GM10248 (cell line): ENCODE measurements at places on chromosomes 4 and X.
A peak's percentile ranks its signal among the peaks of the same experiment; 100 is the strongest.

DNA sequence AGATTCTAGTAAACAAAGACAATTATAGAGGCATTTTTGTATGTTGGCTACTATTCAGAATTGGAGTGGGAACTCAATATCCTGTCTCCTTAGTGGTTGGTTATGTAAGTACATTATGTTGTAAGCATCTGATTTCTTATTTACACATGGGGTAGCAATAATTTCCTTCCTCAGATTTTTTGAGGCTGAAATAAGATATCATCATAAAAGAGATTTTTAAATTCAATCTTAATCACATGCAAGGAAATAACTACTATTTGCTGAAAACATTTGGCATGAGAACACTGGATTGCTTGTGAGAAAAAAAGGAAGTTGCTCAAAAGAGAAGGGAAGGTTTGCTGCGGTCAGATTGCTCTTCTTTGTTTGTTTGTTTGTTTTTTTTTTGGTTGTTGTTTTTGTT, 437.7 kb upstream of the HS3ST1 start:
- DNase-seq, result no peak

DNA sequence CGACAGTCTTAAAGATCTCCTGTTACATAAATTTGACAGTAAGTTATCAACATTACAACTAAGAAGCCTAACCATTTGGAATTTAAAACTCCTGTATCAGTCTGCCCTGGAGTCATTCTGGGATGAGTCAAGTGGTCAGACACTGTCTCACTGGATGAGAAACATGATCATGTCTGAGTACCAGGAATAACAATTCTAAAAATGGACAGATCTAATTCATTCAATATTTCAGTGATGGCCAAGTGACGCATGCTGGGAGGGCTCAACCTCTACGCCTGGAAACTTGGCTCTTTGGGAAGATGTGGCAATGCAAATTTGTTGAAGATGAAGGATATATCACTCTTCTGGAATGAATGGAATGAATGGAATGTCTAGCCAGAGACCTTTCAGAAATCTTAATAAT, 1427.2 kb downstream of the STIM2 start:
- DNase-seq, result no peak

- no peak for DNase-seq
These were observed 10.1 kb downstream of the SH3D19 start for GRCh38 chr4:151315212-151315886.

GRCh38 chr4:105236202-105236915, 89.7 kb downstream of the TET2 start:
- DNase-seq, result peak; percentile 11

DNA sequence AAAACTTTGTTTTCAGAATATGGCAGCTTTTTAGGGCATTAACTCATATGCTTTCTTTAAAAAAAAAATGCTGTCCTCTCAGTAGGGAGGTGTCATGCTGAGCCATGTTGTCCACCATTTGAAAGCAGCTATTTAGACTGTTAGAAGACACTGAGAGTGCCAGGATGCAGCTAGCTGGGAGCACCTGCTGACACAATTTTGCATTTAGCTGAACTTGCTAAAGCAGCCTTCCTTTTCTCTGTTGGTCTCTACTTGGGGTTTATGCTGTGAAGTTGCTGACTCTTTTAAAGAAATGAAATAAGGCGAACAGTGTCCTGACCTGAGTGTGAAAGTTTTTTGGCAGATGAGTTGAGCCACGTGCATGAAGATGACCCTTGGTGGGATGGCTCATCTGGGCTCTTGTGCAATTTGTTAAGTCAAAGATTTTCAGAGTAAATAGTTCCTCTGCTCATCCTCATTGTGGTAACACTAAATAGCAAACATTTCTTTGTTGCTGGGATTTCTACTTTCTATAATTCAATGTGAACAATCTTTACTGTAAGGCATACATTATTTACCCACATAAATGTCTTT, 64.5 kb downstream of the CDS1 start:
- DNase-seq, result no peak

GRCh38 chr4:7876201-7876875, 63.3 kb downstream of the AFAP1 start:
- DNase-seq, result no peak

DNA sequence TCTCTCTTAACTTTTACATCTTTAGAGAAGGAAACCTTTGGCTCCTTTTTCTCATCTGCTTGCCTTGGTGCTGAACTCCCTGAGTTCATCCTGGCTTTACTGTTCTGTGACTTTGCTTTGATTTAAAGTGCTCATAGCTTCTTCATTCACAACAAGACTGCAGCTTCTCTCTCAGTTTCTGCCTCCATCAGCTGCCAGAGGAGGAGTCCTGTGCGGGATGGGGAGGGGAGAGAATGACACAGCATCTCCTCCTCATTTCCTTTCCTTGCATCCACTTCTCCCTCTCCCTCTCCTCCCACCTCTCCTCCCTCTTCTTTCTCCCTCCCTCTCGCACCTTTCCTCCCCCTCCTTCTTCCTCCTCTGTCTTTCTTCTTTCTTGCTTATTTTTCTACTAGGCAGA, 42.0 kb downstream of the CBLL2 start:
- DNase-seq, result no peak

GRCh38 chr4:112894951-112895350, 154.5 kb upstream of the ANK2 start:
- no peak for DNase-seq

- DNase-seq, result no peak
These were observed 341.8 kb upstream of the GALNT7 start for GRCh38 chr4:172826861-172827260.
